AG08396 (cell line): ENCODE measurements at places on chromosomes 3 and 15.

GRCh38 chr3:177842743-177843734 lies 645.8 kb upstream of the TBL1XR1 start:
- DNase-seq, result no peak

- DNase-seq, result no peak
Measured at GRCh38 chr3:138173769-138174420, 826 bp downstream of the DBR1 start.

DNA sequence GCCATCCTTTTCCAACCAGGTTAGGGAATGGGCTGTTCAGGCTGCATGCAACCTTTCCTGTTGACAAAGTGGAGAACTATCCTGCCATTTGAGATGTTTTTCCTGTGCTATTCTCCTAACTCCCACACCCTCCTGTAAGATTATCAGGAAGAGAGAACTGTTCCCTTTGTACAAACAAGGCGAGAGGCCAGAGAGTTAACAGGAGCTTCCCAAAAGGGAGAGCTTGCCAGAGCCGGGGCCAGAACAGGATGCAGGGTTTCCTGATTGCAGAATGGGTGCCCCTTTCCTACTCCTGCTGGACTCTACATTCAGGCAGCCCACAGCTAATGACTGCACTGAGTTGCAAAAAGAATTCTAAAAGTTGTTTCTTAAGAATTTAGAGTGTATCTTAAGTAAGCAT lies 17.1 kb downstream of the PML start:
- no peak for DNase-seq

- peak; percentile 76 for DNase-seq
Measured at GRCh38 chr3:111582120-111582474, 13.0 kb downstream of the ZBED2 start.

DNA sequence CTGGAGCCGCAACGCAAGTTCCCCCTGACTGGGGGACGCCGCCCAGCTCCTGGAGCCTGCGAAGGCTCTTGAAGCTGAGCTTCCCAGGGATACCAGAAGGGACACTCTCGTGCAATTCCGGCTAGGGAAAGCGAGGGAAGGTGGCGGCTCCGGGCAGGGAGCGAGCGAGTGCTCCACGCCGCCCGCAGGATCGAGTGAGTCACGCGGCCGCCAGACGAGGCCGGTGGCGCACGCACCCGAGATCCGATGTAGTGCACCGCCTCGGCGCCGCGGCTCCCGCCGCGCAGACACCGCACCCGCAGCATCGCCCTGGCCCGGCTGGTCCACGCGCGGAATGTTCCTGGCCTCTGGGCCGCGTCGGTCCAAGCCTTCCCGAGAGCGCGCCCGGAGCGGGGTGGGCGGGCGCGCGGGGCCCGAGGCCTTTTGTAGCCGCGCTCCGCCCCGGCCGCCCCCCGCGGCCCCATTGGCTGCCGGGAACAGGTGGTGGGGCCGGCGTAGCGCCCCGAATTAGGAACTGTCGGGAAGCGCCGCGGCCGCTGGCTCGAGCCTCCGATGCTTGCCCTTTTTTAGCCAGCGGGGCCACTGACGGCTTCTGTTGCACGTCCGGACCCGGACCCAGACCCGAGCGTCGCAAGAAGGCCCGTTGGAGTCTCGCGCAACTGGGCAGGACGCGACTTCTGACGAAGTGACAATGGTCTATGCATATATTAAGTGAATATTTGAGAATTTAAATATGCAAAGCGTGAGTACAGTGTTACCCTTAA lies at the start of gene GATM:
TSS of gene GATM (minus strand) at position 396 of the 764 bp plus-strand sequence. CDS start at position 305, 91 bp downstream.
- DNase-seq, result peak; percentile 92

- DNase-seq, result no peak
Measured at GRCh38 chr3:170149016-170149415, 32.5 kb downstream of the PHC3 start.

GRCh38 chr3:189212681-189213080 lies 40.9 kb downstream of the TPRG1 start:
- DNase-seq, result no peak

DNA sequence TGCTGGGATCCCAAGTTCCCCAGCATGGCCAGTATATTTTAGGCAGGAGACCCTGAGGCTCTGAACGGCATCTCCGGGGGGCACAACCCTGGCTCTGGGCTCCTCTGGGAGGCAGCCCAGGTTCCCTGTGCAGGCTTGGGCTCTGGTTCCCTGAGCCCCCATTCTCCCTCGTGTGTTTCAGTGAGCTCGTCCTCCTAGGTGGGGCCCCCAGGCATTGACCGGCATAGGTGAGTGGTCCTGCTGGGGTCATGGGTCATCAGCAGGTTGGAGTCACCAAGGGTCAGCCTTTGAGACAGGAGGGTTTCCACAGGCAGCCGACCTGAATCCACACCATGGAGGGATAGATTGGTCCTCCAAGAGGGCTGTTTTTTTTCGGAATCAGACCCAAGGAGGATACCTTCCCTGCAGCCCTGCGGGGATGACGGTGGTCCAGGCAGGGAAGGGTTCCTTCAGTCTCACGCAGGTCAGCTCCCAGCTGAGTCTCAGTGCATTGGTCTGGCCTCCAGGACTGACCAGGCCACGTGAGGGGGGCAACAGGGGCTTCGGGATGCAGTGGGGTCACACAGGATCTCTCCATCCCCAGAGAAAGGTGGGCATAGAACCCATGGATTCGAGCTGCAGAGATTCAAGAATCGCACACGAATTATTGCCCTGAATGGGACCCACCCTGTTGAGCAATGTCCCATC lies 226.0 kb downstream of the SNRPN start:
- DNase-seq, result no peak

GRCh38 chr15:68551296-68551635 lies 27.5 kb upstream of the CORO2B start:
- no peak for DNase-seq

GRCh38 chr3:53147151-53147902 lies 13.7 kb upstream of the PRKCD start:
- no peak for DNase-seq

- no peak for DNase-seq
Measured at GRCh38 chr15:88802250-88802990, 816 bp upstream of the ACAN start.

GRCh38 chr15:49387471-49387870 lies 35.6 kb upstream of the FGF7 start:
- no peak for DNase-seq

DNA sequence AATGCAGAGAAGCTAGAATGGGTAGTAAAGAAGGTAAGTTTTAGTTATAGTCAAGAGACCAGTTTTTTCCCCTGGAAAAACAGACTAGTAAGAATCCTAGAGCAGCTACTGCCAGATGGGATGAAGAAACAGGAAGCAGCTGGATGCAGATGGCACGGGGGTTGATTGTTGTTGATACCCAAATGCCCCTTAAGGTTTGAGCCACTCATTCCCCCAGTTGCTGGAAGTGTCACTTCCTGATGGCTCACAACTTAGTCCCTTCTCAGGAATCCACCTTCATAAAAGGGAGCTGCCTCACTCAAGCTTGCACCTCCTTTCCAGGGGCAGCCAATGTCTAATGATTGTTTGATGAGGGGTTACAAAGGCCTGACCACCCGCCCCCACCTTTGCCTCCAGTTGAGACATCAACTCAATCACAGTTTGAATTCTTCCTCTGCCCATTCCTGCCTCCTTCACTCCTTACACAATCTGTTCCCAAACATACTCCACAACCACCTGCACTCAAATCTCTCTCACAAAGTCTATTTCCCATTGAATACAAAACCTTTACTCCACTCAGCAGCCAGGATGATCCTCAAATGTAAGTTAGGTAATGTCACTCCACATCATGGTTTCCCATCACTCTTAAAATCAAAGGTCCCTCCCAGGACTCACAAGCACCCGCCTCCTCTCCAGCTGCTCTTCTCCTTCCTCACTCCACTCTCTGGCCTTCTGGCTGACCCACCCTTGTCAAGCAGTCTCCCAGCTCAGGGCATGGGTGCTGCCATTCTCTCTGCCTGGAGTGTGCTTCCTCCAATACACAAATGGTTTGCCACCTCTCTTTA lies 450.1 kb upstream of the THBS1 start:
- DNase-seq, result no peak

GRCh38 chr3:12934431-12934830 lies 93.1 kb upstream of the RPL32 start:
- DNase-seq, result peak; percentile 57

- DNase-seq, result no peak
Measured at GRCh38 chr15:77722759-77723460, 90.2 kb upstream of the LINGO1 start.

GRCh38 chr3:2354702-2355101 lies 256.0 kb downstream of the CNTN4 start:
- DNase-seq, result no peak
